ENCODE measurements at places on chromosomes 4 and X.

DNA sequence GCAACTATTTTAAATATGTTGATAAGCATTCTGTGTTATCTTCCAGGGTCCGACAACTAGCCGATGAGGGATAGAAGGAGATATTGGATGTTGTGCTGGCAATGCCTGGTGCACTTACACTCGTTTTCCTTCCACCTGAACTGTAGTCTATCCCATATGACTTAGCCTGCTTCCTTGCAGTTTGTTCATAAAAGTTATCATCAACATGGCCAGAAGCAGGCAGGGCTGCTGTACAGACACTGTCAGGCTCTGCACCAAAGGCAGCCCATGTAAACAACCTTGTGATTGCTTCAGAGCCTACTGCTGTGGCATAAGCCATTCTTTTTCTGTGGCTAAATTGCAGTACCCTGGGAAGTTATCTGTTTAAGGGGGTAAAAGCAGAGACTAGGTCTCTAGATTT is 1.6 kb downstream of the MAPK10 start:
- DNase-seq: no peak

GRCh38 chr4:98474408-98474844 is 184.0 kb downstream of the TSPAN5 start:
- no peak for DNase-seq

- no peak for DNase-seq
Measured at GRCh38 chrX:70264784-70265183, 3.4 kb upstream of the ARR3 start.

DNA sequence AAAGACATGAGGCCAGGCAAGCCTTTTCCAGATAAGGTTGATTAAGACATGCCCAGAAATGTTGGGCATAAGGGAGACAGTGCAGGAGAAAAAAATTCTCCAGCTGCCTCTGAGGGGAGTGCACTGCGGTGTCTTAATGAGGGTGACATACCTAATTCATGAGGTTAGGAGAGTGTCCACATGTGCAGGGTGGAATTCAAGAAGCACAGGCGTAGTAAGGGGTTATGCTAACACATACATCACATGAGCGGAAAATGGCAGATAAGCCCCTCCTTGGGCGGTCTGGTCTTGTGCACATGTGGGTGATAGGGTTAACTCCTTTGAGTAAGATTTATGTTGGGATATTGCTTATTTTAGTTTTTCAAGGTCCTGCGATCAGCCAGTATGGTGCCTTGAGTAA is 122.4 kb downstream of the PHKA2 start:
- DNase-seq: no peak

DNA sequence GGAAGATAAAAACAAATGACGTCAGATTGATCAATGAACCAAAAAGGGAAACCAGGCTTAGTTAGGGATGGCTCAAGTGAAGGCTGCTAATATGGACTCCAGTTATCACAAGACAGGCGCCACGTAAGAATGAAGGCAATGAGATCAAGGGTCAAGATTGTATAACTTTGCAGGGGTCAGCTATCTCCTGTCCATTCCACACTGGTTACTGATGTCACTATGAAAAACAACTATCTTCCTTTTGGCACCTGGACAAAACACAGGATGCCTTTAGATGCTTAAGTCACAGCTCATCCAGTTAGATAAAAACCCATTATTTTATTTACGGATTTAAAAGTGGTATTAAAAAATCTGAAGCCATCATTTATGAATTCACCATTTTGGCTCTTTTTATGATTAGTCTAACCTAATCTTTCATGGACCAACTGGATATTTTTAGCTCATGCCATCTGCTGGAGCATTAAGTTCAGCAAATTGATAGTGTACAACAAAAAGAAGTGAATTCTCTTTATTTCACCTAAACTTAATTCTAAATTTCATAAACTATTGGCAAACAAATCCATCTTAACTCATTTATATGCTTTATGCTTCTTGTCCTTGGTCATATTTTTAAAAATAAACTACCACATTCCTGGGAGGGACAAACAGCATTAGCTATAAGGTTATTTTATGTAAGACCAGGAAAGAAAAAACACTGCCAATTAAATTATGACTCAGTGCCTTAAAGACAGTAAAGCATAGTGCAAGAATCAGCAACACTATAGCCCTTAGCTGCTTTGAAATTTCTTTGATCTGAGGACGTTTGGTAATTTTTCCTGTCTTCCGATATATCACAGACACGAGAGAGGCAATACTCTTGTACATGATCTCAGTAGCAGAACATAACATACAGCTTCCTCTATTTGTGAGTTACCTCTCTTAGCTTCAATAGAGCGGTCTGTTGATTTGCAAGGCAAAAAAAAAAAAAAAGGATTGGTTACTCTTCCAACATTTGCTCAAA is 27.0 kb downstream of the DHX15 start:
- no peak for DNase-seq

- DNase-seq: no peak
Measured at GRCh38 chr4:126661194-126661593, 971.6 kb upstream of the INTU start.

DNA sequence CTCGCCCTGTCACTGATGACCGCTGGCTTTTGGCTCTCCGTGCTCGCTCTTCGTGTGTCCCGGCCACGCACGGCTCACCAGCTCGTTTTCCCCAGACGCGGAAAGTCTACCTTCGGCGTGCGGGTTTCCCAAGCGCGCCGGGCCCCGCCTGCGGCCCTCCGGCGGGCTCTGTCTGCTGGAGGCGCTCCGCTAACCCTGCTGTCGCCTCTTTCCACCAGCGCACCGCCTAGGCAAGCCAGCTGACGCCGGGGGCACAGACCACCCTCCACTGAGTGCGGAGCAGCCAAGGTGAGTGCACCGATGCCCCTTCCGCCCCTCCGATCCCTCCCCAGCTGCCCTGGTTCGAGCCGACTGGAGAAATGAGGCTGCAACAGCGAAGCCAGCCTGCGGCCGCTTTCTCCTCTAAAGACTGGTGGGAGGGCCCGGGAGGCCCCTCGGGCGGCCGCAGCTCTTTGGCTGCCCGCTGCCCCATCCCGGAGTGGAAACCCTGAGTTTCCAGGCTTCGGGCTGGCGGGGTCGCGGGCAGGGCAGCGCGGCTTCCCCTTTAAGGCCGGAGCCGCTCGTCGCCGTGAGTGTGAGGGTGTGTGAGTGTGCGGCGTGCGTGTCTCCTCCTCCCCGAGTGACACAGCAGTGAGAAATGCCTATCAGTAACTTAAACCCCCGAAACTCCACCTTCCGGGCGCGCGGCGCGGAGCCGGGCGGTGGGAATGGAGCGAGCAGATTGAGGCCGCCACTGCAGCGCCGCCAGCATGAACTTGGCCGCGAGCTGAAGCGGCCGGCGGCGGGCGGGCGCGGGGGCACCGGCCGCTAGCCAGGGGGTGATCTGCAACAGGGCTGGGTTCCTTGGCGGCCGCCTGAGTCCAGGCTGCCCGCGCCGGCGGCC is at the start of gene MAMLD1:
MAMLD1 (plus strand) TSS at position 719 of the 883 bp plus-strand sequence. CDS start 82,200 bp downstream, outside the sequence.
- DNase-seq: peak; percentile 20

GRCh38 chr4:143148521-143148920 is 36.2 kb upstream of the USP38 start:
- DNase-seq: no peak

- peak; percentile 63 for DNase-seq
Measured at GRCh38 chr4:48290146-48290772, 20.6 kb upstream of the TEC start.

GRCh38 chr4:73445383-73446335 is 9.6 kb downstream of the AFP start:
- no peak for DNase-seq

GRCh38 chrX:150692831-150693724 is at the start of gene MTMR1:
Gene MTMR1, plus strand, starts transcription at chrX:150693396. Its CDS starts 135 bp downstream, at chrX:150693531.
- DNase-seq: peak; percentile 73

- no peak for DNase-seq
Measured at GRCh38 chrX:144849141-144849540, 398.2 kb upstream of the SPANXN1 start.

GRCh38 chr4:2698504-2698903 is 57.6 kb downstream of the TNIP2 start:
- DNase-seq: no peak

GRCh38 chr4:41611881-41612871 is 74.2 kb downstream of the LIMCH1 start:
- DNase-seq: no peak

- no peak for DNase-seq
Measured at GRCh38 chr4:190017357-190018200, 9.5 kb downstream of the FRG2 start.

DNA sequence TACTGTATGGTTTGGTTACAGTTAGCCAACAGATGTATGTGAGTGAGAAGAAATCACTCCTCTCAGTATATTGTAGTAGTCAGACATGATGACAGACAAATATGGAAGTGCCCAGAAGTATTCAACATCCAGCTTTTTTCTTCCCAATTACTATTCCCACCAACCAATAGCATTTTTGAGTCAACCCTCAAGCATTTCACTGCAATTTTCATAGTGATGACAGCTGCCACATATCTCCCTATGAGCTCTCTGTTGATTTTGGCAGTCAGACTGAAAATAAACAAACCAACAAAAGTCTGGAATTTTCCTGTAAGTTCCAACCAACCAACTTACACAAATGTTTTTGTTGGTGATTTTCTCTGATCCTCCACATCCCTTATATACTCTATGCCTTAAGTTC is 8.2 kb upstream of the TRAM1L1 start:
- no peak for DNase-seq

DNA sequence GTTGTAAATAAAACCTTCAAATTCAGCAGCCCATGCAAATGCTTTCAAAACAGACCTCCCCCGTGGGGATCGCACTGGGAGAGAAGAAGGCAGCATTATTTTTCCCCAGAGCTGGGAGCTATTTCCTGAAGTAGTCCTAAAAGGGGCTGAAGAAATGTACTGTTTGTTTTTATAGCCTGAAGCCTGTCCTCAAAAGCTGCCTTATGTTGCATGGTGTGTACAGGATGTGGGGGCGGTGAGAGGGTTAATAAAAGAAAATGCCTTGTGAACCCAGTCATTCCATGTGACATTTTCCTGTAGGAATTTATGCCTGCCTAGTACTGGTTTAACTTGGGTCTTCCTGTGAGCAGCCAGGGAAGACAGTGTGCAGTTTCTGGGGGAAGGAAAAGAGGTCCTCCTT is 144.1 kb downstream of the SOWAHB start:
- no peak for DNase-seq

DNA sequence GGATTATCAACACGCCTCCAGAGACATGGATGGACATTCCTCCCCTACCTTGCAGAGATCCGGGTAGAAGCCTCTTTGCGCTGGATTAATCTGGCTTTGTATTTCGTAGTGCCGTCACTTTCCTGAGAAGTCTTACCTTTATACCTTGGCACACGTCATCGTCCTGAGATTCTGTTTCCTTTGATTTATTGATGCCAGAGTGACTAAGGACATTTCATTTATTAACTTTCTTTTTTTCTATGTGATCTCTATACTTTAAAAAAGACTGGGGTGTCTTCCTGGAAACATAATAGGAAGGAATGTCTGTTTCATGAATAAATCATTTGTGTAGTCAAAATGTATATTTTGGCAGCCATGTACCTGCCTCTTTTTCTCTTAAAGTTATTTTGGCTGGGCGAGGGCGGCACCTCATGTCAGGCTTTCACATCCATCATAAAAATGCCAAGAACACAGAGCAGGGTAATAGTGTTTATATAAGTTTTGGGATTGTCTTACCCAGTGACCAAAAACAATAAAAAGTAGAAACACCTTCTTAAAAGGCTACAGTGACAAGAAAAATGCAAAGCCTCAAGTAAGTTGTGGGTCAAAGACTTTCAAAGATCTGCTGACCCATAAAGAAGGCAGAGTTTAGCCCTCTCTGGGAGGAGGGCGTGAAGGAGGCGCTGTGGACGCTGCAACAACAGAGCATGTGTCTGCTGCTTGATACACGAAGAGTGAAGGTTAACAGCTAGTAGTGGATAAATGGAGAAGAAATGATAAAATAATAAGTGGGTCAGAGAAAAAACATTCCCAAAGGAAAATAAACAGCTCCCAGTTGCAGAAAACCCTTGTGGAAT is 124.4 kb downstream of the SHROOM3 start:
- no peak for DNase-seq

DNA sequence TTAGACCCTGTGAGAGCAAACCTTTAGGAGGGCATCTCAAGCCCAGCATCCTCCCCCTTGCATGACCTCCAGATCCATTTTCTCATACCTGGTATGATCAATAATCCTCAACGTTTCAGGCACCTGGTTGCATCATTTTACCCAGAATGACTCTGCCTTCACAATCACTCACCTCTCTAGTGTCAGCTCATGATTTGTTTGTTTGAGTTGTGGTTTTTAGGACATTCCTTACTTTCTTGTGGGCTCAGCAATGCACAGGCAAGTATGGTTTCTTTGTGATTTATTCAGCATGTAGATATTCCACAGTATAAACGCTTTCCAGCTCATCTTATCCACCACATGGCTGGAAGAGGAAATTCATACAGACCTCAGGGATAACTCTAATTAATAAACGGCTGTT is 93.6 kb upstream of the CPEB2 start:
- DNase-seq: no peak

- DNase-seq: no peak
Measured at GRCh38 chr4:16694173-16694883, 204.1 kb downstream of the LDB2 start.

- DNase-seq: peak; percentile 44
Measured at GRCh38 chr4:87270144-87270543, 49.7 kb upstream of the KLHL8 start.

- DNase-seq: no peak
Measured at GRCh38 chrX:125096870-125097269, 222.8 kb upstream of the TEX13C start.

DNA sequence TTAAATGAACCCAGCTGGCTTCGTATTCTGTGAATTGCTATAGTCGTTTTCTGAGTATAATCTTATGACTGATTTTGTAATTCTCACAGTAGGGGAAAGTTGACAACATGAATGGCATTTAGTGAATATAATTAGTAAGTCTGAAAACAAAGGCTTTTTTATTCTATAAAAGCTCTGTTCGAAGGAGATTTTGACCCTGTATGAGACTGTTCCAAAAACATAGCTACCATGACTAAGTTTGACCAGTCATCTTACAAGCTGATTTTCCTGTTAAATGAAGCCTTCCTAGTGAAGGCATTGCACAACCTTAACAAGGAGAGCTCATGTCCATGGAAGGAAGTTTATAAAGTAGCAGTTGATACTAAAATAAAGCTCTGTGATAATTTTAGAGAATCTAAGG is 242.3 kb downstream of the RPA4 start:
- no peak for DNase-seq

DNA sequence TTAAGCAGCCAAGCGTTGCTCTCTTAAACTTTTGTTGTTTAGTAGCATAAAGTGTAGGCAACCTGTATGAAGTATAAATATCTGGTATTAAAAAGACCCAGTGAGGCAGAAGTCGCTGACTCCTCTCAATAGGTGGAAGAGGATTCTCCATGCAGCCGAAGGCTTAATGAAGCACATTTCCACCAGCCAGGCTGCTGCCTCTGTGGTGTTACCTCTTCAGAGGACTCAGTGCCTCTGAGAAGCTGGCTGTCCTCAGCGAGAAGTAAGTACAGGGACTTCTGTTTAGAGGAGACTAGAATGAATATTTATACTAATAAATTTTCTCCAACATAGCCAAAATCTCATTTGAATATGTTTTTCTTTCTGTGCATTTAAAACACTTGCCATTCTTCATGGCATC is 6.0 kb downstream of the SORBS2 start:
- no peak for DNase-seq

GRCh38 chrX:102745513-102745856 is 24.9 kb downstream of the GPRASP3 start:
- DNase-seq: no peak

Measured in K562 (cell line).